ENCODE measurements at places on chromosomes 7 and 10. TPM values are rescaled to one million over a fixed set of nuclear protein-coding genes. Genes with fewer than 3 reads are reported as not detected.

DNA sequence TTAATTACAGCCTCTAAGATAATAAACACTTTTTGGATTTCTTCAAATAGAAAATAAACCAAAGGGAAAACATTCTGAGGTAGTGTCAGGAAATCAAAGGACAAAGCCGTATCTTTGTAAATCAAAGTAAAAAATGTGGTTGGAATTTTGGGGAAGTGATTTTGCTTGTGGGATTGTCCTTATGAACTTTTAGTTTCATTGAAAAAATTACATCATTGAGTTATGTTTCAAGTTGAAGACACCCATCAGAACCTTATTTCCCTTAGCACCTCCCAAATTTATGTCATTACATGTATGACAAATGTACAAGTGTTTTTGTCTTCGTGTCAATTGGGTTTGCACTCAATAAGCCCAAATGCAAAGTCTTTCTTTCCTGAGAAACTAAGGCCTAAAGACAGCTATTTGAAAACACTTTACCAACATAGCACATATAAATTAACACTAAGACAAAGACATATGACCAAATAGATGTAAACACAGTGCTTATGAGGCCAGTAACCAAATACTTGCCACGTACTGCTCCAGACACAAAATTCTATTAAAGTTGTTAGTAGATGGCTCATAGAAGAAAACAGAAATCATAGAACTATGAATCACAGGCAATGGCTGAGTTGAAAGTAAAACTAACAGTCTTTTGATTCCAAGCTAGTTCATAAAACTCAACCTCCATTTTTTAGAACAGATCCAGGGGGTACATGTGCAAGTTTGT, 26.9 kb upstream of the LAMB4 start:
- no peak for DNase-seq

GRCh38 chr10:2852574-2853323, 214.6 kb upstream of the PFKP start:
- DNase-seq, result no peak

DNA sequence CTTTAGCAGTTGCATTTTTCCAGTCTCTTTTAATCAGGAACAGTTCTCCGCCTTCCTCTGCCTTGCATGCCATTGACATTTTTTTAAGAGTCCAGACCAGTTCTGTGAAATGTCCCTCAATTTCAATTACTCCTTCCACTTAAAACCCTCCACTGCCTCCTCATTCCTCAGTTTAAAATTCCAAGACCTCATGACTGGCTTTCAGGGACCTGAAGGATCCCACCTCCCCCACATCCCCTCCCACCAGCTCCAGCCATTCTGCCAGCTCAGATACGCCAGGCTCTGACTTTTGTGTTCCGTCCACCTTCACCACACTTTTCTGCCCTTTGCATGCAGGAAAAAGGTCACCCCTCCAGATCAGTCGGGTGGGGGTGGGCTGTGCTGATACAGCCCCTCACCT, 8.7 kb downstream of the TNRC18 start:
- no peak for DNase-seq

GRCh38 chr7:27943241-27943640, 203.3 kb downstream of the TAX1BP1 start:
- no peak for DNase-seq

DNA sequence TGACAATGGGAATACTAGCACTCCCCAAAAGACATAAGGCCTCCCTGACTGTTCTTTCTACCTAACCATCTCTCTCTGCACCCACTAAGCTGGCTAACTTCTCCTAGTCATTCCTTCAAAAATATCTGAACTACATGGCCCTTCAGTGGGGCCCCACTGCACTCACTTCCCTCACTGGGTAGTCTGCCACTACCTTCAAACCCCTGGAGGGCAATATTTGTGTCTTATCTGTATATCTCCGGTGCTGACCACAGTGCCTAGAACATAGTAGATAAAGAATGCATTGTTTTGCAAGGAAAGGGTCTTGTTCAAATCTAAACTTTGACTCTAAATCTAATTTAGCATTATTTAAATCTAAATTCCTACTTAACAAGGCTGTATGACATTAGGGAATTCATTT, 44.3 kb downstream of the CACUL1 start:
- DNase-seq, result no peak

GRCh38 chr7:155883491-155884224, 71.4 kb upstream of the SHH start:
- no peak for DNase-seq

- no peak for DNase-seq
Observed at GRCh38 chr10:128461991-128462390, 335.8 kb upstream of the MKI67 start.

DNA sequence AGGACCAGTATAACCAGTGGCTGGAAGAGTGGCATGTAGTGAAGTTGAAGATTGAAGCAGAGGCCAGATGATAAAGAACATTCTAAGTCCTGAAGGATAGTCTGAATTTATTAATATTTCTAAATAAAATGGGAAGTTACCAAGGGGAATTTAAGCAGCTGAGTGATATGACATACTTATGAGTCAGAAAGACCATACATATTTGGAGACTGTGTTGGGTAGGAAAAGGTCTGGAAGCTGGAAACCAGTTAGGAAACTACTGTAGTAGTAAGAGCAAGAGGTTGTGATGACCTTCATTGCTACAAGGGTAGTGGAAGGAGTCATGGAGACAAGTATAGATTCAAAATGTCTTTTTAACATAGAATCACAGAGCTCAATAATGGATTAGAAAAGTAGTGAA, 752.3 kb downstream of the SUGCT start:
- DNase-seq, result no peak

DNA sequence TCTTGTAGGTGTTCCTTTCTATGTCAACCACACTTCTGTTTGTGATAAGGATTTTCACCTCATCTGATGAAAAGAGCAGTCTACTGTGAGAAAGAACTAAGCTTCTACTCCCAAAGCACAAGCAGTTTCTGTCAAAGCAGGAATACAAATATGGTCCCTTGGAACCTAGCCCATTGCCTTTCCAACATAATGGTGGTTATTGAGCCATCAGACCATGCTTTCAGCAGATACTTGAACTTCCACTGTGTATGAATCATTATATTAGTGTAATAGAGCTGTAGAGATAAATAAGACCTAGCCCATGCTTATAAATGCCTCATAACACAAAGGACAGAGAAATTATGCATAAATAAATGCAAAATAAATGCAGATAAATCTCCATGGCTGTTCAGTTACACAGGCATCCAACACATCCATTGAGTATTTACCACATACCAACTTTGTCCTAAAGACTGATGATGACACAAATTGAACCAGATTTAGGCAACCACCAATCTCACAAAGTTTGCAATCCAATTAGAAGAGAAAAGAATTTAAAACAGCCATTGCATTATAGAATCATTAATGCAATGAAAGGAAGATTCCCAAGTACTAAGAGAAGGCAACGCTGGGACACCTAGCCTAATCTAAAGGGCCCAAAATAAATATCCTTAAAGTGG, 729.4 kb upstream of the C7orf33 start:
- no peak for DNase-seq

- DNase-seq, result no peak
Observed at GRCh38 chr7:109387530-109387929, 817.9 kb downstream of the DNAJB9 start.

- DNase-seq, result no peak
Observed at GRCh38 chr7:92622685-92623084, 32.5 kb upstream of the FAM133B start.

GRCh38 chr10:51649064-51649463, 50.3 kb downstream of the CSTF2T start:
- DNase-seq, result no peak

DNA sequence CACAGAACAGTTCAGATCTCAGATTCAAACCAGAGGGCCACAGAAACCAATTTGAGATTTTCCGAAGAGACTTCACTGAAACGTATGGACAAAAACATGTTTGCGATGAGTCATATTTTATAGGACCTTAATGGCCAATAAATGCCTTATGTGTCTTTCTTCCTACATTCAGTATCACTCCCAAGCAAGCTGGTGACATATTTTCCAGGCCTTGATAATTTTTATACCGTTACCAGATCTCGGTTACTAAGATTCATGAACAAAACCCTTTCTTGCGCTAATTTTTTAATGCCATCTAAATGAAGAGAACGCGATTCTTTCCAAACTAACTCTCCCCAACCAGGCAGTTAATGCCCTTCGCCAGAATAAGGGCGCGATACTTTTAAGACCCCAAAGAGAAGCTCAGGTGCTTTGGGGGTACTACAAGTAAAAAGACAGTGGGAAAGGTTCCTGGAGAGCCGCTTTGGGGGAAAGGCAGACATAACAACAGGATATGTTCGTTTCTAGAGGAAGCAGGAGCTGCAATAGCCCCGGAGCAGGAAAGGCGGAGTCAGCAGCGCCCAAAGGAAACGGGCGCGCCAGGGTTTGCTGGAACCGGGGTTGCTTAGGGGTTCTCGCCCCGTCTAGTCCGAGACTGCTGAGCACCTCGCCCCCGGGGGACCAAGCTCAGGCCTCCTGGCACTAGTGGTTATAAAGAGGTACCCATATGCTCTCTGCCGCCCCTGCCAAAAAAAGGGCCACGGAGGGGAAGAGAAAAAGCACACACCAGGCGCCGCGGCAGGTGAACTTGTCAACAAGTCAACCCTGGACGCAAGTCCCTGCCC, 884 bp downstream of the ICA1 start:
- DNase-seq, result peak; percentile 8

- DNase-seq, result no peak
Observed at GRCh38 chr10:107498983-107499382, 334.5 kb upstream of the SORCS1 start.

DNA sequence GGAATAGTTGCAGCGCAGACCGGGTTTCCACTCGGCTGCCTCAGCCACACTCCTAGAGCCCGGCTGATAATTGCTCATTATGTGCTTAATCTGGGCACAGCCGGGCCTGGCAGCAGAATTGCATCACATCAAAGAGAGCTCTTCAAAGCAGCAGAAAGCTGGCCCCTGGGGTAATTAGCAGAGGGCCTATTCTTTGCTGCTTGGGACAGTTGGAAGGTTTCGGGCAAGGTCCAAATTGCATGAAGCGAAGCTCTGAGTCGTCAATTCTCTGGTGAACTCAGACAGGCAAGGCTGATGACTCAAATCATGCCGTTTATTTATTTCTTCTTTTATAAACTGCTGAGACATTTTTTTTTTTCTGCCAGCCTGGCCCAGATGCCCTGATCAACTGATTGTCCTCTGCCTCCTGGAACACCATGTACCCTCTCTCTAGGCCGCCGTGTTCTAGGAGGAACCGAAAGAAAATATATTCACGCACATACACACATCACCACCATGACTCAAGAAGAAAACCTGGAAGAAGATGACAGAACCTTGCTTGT, 242.2 kb downstream of the RAB11FIP2 start:
- DNase-seq, result no peak

- DNase-seq, result peak; percentile 4
Observed at GRCh38 chr10:78362406-78363022, 328.9 kb downstream of the RPS24 start.

DNA sequence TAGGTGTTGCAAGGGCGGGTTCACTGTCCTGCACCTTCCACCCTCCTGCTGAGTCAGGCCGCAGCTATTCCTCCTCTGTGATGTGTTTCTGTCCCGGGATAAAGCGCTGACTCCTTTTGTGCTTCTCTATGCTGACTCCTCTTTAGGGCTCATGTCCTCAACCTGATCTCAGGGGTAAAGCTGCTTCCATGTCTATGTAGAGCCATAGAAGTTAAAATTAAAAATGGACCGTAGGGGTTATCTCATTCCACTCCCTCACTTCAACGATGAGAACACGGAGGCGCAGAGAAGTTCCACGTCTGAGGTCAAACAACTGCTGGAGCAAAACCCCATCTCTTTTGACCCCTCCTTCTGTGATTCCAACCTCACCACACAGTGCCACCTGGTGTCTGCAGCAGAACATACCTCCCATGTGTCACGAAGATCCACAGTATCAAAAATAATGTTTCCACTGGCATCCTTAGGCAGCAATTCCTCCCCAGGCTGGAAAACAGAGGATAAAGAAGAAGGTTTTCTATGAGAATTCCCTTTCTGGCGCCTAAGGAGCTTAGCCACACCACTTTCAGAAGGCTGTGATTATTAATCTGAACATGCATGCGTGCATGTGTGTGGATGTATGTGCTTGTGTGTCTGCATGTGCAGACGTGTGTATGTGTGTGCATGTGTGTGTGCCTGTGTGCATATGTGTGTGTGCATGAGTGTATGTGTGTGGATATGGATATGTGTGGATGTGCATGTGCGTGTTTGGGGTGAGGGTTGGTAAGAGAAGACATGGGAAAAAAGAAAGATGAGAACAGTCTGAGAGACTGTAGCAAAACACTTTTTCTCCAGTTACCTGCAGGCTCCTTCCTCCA, 81.2 kb upstream of the UCN3 start:
- DNase-seq, result peak; percentile 27

DNA sequence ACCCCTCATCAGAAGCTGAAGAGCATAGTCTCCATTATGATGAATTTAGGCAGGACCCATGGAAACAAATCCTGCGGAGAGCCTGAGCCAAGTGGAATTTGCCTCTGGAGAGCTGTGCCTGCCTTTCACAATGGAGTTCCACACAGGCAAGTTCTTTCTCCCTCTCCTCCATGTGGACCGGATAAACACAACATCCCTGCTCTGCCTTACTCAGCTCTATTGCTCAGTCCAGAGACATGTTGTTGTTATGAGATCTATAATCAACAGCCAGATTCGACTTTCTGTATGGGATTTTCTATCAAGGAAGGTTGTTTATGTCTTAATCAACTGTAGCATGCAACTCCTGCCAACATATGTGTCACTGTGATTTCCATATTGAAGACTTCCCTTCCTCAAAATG, 59.5 kb upstream of the ELMO1 start:
- DNase-seq, result no peak

- DNase-seq, result peak; percentile 43
Observed at GRCh38 chr7:150717814-150718420, 1.5 kb downstream of the GIMAP1 start.

GRCh38 chr7:72281308-72281707, 130.8 kb downstream of the CALN1 start:
- DNase-seq, result no peak

DNA sequence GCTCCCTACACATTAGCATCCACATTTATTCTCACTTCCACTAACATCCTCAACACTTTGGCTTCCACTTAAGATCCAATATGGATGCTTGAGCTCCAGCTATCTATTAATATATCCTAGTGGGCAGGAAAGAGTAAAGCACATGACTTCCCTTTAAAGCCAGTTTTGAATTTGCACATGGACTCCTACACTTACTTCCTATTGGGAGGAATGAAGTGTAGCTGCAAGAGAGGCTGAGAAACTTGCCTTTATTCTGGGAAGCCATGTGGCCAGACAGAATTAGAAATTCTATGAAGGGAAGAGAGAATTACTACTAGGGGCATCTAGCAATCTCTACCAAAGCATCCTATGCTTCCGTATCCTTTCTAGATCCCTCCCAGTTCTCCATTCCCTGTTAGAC, 3.0 kb upstream of the TSPAN14 start:
- DNase-seq, result no peak

- DNase-seq, result no peak
Observed at GRCh38 chr7:116392806-116393205, 106.7 kb upstream of the CAV2 start.

Gene AASS
- total RNA-seq, result 0.98 TPM

Gene MEIG1
- not detected for total RNA-seq

Gene PDCD4
- total RNA-seq, result 358 TPM

Gene ASB13
- total RNA-seq, result 1.9 TPM

Gene HMX3
- total RNA-seq, result 0.34 TPM

Gene WDR91
- 41.7 TPM for total RNA-seq

Gene CLDN15
- total RNA-seq, result 12.6 TPM

Gene CC2D2B
- total RNA-seq, result not detected

Gene CALY
- 3.8 TPM for total RNA-seq

Gene SNX8
- 4.2 TPM for total RNA-seq

Gene ALKBH4
- 2.9 TPM for total RNA-seq

Gene NPSR1
- total RNA-seq, result not detected

Gene CRYGN
- 0.14 TPM for total RNA-seq

Gene PRF1
- total RNA-seq, result 7.4 TPM

Gene PTPRN2
- 0.34 TPM for total RNA-seq

Gene NODAL
- total RNA-seq, result not detected

Gene GSAP
- 19.5 TPM for total RNA-seq

All from CD4-positive, alpha-beta T cell (primary cell).